ENCODE measurements at places on chromosomes 2 and 18.

DNA sequence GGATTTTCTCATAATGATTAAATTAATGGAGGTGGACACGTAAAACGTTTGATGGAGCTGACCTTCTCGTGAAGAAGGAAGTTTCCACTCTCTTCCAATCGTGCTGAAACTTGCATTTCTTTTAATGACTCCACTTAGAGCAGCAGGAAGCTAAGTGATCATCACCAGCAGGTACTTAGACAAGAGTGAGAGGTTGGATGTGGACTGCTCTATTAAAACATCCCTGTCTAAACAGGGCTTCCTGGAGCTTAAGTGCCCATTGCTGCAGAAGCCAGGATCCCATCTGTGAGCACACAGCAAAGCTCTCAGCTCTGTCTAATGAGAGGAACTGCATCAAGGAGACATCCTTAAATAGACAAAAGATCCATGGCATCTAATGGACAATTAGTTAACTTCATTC is 1539.5 kb upstream of the CELF4 start:
- DNase-seq = no peak

DNA sequence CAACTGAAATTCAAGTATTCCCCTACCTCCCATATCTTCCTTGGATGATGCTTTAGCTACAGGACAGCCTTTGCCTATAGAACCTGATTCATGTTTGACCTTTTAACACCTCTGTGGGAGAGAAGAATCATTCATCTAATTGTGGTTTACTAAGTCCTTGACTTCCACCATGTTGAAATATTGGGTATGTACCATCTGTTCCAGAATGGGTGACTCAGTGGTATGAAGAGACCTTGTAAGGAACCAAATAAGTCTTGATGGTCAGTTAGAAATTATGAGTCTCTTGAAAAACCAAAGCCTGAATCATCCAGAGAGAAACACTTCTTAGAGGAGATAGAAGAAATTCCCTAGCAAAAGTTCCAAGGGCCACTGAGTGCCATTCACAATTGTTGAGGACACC is 27.5 kb downstream of the STAMBP start:
- DNase-seq = no peak

DNA sequence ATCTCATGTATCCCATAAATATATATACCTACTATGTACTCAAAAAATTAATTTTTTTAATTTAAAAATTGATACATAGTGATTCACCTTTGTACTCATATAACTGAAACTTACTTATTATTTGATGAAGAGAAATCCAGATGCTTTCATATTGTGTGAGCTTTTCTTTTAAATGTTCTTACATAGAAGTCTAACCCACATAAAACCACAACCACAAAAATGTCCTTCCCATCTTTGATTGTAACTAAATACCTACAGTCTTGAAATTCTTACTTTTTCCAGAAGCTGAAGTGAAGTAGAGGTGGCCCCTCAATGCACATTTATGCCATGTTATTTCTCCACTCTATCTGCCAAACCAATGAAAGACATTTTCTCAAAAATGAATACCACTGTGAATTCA is 117.9 kb upstream of the COL5A2 start:
- DNase-seq = no peak

DNA sequence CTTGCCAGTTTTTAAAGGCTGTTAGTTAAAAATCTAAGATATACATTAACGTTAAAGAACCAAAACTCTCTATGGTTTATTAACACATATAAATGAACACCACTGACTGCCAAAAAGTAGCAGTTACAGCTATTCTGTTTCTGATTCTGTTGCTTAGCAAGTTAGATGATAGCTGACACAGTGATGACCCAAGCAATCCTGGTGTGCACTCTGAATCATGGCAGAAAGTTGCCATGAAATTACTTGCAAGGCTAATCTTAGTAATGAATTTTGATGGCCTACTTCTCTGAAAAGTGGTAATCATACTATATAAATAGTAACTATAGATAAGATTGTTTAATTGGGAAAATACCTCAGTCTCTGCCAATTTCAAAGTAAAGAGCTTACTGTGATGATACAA is 57.7 kb downstream of the ROCK2 start:
- no peak for DNase-seq

DNA sequence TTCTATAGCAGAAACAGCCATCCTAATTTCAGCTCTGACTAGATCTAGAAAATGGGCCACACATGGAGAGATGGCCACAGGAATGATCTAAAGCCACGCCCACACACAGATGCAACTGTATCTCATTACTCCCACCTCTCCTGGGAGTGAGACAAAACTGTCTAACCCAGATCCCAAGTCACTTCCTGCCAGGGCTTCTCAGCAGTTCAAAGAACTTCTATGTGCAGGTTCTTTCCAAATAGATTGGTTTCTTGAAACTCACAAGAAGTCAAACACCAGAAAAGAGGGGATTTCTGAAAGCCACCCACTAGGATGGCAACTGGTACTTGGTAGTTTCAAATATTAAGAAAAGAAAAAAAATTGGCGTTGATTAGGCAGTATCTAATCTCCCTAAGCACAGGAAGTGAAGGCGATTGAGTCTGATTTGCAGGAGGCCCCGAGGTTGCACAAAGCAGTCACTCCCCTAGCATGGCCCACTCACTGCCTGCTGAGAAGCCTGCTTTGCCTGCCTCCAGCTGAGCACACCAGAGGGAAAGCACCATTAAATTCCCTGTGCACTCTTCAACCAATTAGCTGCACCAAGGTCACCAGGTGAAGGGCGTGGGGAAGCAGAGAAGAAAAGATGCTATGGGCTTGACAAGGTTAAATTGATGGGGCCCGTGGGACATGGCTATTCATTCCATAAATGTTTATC is 51.1 kb downstream of the PAPOLG start:
- DNase-seq = no peak

GRCh38 chr2:53315149-53315548 is 452.5 kb upstream of the CHAC2 start:
- no peak for DNase-seq

GRCh38 chr2:225165052-225165451 is 122.8 kb upstream of the DOCK10 start:
- DNase-seq = no peak

DNA sequence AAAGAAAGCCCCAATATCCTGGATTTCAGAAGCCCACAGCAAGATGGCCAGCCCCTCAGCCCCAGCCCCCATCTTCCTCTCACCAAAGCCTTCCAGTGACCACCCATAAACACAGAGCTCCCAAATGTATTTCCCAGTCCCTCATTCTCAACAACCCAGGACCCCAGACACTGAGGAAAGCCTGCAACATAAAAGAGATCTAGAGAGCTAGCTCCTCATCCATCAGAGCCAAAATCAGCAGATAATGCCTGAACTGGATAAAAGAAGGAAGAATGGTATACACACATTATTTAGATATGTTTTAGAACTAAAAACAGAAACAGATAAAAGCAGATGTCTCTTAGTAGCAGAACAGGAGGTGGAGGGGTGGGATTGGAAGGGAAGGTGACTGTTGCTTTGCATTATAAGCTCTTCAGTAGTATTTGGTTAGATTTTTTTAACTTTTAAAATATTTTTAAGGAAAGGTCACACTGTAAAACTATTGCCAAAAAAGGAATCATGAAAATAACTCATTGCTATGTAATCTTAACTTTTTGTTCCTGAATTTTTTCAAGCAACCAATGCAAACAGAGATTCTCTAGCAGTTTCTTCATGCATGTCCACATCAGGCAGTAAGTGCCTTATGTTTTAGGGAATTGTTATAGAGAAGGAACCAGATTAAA is 144.2 kb upstream of the PKDCC start:
- no peak for DNase-seq

DNA sequence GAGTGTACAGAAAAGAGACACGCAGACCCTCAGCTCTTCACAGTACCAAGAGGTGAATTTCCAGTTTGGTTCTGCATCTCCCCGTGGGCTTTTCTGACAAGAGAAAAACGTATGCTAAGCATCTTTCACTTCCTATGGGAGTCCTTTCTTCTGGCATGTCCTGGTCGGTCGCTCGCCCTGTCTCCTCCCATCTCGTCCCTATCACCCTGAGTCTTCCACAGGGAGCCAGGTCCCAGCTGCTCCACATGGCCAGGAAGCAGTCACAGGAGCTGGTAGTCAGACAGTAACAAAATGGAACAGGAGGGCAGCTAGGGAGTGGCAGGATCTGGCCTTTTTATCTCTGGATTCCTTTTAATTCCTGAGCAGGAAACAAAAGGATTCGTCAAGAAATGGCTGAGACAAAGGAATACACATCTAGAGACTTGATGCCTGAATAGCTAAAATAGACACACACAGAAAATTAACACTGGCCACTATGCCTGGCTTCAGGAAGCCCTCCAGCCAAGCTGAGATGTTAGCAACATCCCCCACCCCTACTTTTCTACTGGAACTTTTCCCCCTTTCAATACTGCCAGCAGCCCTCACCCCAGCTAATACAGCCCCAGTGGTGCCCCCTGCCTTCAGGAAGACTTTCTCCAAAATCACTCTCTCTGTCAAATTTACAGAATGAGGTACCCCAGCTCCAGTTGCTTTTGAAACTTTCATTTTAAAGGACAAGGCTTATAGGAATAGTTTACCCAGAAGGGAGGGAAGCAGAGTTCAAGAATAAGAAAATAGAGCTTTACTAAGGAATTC is 136.1 kb downstream of the DNER start:
- DNase-seq = no peak

GRCh38 chr18:9366126-9366714 is 31.6 kb downstream of the TWSG1 start:
- no peak for DNase-seq

DNA sequence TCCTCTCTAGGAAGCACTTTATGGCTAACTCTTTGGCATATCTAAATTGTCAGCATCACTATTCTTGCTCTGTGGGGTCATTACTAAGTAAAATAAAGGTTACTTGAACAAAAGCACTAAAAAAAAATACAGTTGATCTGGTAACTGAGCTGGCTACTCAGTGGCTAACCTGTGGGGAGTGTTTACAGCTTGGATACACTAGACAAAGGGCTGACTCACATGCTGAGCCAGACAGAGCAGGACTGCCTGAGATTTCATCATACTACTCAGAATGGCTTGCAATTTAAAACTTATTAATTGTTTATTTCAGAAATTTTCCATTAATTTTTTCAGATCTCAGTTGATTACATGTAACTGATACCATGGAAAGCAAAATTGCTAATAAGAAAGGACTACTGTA is 1690.4 kb upstream of the SLC39A10 start:
- DNase-seq = no peak

DNA sequence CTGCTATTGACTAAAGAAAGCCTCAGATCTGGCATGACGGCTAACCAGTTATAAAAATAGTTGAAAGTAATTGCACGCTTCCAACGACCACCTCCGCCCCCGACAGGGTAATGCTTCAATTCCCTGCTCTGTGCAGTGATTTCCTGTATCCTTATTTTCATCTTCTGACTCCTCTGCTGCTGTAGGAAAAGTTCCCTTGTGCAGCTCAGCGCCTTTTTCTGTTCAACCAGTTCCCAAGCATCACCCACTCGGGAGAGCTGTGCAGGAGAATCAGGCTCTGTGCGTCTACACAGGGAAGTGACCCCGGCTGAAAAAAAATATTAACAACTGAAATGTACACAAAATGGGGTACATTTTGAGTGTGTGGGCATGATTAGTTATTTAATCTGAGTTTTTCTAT is 91.3 kb upstream of the COPS8 start:
- no peak for DNase-seq

- no peak for DNase-seq
These were observed 529.4 kb downstream of the CCDC85A start for GRCh38 chr2:56713161-56713676.

DNA sequence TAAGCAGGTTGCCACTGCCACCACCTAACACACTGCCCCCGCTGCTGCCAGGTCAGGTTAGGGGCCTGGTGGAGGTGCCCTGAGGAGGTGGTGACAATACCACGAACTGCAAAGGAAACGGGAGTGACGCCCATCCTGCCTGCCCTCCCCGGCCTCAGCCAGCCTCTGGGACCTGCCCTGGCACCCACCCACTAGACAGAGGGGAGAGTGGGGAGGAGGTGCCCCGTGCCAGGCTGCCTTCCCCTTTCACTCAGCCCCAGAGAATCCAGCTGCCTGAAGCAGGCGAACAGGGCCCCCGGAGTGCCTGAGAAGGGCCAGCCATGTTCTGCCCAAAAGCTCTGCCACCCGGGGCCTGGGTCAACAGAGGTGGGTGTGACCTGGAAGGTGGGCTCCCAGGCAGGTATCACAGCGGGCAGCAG is 44.5 kb upstream of the FOSL2 start:
- peak; percentile 15 for DNase-seq

DNA sequence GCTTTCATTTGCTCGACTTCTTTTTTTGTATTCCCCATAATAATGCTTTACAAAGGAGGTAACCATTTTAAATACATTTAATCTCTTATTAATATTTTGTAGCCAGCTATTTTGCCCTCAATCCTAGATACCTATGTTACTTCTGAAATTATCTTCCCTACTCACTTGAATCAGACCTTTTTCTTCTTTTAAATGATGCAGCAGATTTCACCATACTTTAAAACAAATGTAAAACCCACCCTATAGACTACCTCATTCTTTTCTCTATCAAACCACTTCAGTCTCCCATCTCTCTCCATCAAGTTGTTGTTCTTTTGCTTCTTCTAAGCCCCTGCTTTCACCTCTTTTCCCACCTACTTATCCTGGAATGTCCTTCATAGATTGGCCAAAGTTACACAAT is 151.5 kb upstream of the DNMT3A start:
- DNase-seq = no peak

DNA sequence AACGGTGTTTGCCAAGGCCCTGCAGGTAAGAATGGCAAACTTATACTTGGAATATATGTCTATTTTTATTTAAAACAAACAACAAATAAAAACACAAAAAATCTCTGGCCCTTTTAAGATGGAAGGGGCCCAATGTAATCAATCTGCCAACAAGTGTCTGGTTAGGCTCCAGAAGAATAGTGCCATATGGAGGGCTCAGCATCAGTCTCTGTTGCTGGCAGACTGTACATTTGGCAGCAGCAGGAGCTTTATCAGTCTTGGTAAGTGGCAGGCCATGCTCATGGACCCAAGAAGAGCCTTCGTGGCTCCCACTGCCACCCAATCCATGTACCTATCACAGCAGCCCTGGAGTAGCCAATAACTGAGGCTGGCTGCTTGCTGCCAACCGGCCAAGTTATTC is 101.1 kb downstream of the GALNT3 start:
- DNase-seq = no peak

- DNase-seq = no peak
These were observed 760 bp upstream of the CNOT11 start for GRCh38 chr2:101251844-101252407.

- peak; percentile 33 for DNase-seq
These were observed at the start of gene AP1S3 for GRCh38 chr2:223837287-223838061. Gene AP1S3 (minus strand): TSS chr2:223837582. CDS start chr2:223837450, 132 bp downstream.

- DNase-seq = peak; percentile 16
These were observed 48.1 kb upstream of the ARL4C start for GRCh38 chr2:234544659-234545611.

DNA sequence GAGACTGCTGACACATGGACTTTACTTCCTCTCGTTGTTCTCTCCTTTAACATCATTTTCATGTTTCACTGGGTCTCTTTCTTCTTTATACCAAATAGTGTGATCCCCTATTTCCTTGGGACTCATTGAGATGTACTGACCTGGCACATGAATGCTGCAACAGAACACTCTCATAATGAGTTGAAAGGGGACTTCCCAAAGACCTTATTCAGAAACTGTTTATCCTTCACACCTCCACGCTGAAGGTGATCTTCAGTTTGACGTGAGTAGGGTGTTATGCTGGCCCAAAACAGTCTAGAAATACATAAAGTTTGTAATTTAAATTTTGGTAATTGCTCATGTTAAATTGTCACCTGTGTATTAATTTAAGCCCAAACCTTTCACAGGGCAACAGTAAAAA is 1096.8 kb upstream of the GYPC start:
- no peak for DNase-seq

- no peak for DNase-seq
These were observed 71.4 kb downstream of the RAPGEF4 start for GRCh38 chr2:172806996-172807395.

Data from GDM1 (cell line).